ENCODE measurements at places on chromosomes 1 and 21. TPM values are rescaled to one million over a fixed set of nuclear protein-coding genes. Genes with fewer than 3 reads are reported as not detected.
A peak's percentile ranks its signal among the peaks of the same experiment; 100 is the strongest.

KCNN3 gene
- 4.3 TPM for total RNA-seq

HCRTR1 gene
- total RNA-seq: 0.06 TPM

NPPA gene
- total RNA-seq: not detected

COL6A2 gene
- total RNA-seq: 5.2 TPM

KRTAP27-1 gene
- not detected for total RNA-seq

MCOLN3 gene
- 0.47 TPM for total RNA-seq

GJB3 gene
- not detected for total RNA-seq

OR2C3 gene
- not detected for total RNA-seq

GRCh38 chr1:232142403-232143314 is 487.3 kb downstream of the SIPA1L2 start:
- no peak for DNase-seq

DNA sequence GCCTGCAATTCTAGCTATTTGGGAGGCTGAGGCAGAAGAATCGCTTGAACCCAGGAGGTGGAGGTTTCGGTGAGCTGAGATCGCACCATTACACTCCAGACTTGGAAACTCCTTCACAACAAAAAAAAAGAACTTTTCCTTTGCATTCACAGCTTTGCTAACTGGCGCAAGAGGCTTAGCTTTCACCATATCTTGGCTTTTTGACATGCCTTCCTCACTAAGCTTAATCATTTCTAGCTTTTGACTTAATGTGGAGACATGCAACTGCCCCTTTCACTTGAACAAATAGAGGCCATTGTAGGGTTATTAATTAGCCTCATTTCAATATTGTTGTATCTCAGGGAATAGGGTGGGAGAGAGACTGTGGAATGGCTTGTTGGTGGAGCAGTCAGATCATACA is 8.7 kb downstream of the KPNA6 start:
- DNase-seq: no peak

GRCh38 chr1:6805004-6805416 is 19.8 kb downstream of the CAMTA1 start:
- DNase-seq: no peak

GRCh38 chr1:41766041-41766440 is 152.7 kb downstream of the HIVEP3 start:
- DNase-seq: no peak

DNA sequence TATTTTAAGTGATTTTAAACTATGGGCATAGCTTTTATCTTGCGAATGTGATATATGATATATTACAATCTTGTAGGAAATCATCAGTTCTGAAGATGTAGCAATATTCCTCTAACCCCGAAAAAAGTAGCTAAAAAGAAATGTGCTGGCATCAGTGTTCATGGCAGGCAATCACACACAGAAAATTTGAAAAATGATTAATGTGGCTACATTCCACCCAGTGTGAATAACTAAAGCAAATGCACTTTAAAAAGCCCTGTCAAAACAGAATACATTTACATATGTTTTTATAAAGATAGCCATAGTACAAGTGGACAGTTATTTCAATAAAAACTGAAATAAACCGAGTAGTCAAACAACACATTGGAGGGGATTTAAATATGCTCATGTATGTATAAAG is 260.2 kb downstream of the HHAT start:
- DNase-seq: no peak

DNA sequence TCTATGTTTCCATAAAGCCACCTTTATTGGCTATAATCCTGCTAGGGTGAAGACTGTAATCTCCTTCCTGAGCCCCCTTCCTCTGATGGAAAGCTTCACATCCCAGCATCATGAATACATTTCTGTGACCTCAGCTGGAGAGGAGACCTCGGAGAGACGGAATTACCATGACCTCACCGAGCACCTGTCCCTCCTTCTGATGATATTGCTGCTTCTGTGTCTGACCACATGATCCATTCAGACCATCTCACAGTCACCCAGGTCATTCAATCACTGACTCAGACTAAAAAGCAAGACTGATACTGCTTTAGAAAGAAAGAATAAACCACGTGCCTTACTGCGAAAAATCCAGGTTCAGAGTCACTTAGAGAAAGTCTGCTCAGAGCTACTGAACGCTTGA is 8.8 kb downstream of the KCND3 start:
- no peak for DNase-seq

DNA sequence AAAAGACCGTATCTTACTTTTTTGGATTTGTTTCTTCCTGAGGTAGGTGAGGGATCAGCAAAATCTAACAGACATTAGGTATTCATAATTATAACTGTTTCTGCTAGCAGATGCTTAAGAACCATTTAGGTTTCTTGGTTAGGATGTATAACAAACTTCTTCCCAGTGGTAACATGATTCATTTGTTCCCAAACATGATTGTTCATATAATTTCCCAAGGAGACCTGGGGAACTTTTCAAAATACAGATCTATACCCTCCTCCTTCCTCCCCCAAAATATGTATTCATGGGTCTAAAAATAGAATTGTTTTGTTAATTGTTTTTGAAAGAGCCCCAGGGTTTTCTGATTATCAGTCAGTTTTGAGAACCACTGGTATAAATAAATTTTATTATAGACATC is 228.2 kb downstream of the COP1 start:
- no peak for DNase-seq

DNA sequence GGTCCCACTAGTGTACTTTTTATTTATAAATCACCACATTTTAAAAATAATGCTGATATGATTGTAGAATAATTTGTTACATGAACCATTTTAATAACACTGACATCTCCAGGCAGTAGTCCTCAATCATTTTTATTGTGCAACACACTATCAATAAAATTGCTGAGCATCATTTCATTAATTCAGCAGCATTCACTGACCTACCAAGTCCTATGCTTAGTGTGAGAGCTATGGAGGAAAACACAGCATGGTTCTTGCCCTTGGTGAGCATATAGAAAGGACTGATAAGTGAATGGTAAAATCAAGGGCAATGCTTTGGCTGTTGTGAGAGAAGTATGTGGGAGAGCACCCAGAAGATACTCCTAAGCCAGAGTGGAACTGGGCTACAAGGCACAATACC is 119.7 kb downstream of the KCNT2 start:
- no peak for DNase-seq

DNA sequence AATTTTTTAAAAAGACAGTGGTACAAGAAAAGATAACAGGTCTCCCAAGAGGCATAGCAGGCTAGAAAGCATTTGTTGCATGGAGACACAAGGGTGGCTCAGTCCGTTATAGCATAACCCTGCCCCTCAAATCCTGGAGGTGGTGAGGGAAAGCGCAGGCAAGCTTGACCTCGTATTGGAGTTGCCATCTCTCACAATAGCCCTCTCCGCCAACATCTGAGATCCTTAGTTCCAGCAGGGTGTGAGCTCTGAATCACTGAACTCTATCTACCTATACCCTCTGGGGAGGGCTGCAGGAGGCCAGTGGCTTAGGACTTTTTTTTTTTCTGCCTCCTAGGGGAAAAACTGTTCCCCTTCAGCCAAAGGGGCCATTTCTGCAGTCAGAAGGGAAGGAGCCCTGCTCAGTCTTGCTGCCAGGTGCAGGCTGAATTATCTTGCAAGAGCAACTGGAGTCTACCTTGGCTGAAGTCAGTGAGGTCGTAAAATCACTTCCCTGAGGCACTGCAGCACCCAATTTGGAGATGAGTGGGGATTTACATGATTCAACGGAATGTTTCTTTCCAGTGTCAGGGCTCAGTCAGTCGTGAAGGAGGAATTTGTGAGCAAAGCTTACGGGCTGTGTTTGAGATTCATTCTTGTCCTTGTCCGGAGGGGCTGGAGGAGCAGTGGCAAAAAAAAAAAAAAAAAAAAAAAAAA is 17.2 kb upstream of the C8A start:
- DNase-seq: peak; percentile 56

DNA sequence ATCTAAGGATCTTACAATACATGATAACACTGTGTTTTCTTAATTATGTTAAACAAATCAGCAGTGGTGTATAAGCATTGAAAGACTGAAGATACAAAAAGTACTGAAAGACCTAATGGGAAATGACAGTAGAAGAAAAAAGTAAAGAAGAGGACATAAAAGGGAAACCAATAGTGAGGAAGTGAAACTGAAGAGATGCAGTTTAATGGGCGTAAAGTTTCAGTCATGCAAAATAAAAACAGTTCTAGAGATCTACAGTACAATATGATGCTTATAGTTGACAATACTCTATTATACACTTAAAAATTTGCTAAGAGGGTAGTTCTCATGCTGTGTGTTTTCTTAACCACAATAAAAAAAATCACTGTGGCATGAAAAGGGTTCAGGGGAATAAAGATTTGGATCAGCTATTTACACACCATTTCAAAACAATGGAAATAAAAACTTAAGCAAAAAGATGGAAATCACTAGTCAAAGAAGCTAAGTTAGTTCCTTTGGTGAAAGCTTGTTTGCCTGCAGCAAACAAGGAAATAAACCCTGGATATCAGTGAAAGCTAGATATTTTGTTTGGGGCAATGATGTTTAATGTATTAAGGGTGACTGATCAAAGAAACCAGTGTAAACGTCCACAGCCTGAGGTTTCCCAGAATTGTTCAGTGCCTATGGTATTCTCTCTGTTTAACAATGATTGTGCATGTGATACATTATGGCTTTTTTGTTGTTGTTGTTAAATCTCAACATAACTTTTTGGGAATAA is 1160.8 kb upstream of the ADGRL2 start:
- DNase-seq: no peak

DNA sequence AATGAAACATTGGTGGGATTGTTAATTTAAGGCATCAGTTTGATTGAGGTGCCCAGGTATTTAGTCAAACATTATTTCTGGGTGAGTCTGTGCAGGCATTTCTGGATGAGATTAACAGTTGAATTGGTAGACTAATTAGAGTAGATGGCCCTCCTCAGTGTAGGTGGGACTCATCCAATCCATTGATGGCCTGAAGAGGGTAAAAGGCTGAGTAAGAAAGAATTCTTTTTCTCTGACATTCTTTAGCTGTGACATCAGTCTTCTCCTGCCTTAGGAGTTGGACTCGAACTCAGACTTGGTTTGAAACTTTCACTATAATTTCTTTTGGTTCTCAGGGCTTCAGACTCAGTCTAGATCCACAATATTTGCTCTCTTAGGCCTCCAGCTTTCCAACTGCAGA is 59.6 kb upstream of the ADAMTS5 start:
- DNase-seq: no peak

GRCh38 chr1:180519846-180520245 is 17.5 kb upstream of the ACBD6 start:
- DNase-seq: no peak

DNA sequence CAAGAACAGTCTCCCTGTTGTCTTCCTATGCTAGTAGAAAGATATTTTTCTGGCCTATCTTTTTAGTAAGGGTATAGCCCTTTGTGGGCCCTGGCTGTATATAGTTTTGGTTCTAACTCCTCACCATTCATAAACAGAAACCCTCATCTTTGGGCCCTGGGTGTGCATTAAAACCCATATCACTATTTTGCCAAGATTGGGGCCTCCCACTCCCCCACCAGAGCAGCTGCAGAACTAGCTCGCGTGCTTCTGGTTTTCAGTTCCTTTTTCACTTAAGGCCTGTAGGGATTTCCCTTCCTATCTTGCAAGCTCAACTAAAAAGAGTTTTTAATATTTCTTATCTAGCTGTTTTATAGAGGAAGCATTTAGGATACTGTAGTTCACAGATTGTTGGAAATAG is 106.4 kb downstream of the RGL1 start:
- DNase-seq: no peak
